Stimulated activated CD8-positive, alpha-beta memory T cell treated with anti-CD3 and anti-CD28 coated beads, Interleukin-4, amount 100 ng/mL, for 24 hours (primary cell): ENCODE measurements at places on chromosomes 7 and 10.

DNA sequence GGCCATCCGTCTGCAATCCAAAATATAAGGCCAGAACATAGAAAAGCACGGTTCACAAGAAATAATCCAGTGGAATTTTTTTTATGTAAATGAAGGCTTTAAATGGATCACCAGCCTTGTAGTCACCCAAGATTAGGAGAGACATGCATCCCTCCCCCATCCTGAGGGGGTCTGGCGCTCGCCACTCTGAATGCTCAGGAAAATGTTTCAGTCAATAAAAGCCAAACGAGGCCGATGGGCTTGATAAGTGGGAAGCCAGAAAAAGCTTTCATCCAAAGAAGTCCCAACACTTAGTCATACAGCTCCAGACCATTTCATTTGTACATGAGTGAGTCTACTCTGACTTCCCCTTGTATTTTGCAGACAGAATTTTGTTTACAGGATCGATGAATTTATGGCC lies 631.8 kb downstream of the GRID1 start:
- no peak for DNase-seq

- no peak for DNase-seq
Observed at GRCh38 chr7:47194516-47195057, 387.3 kb downstream of the TNS3 start.

DNA sequence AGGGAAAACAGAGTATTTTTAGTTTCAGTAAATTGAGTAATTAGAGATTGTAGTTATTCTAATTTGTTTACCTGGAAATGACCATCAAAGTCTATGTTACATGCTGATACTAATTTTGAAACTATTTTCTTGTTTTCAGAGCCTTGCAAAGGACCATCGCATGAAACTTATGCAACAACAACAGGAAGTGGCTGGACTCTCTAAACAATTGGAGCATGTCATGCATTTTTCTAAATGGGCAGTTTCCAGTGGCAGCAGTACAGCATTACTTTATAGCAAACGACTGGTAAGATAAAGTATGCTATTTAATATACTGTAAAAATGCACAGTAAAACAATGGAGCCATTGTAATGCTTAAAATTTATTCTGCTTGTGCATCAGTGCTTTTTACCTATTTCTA lies 78.5 kb downstream of the TRIM24 start:
- DNase-seq = no peak

DNA sequence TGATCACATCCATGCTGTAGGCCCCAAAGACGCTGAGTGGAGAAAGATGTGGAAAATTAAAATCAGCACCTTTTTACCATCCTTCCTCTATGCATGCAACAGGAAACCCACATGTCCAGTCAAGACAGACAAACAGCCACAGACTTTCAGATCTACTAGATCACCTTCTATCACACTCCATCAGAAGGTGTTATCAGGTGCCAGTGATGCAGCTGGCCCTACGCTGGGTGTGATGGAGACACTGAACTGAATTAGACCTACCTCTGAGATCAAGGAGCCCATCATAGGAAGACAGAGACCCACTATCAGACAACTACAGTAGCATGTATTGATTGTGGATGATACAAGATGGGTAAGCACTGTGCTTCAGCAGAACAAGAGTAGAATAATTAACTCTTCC lies 15.5 kb downstream of the CYP3A4 start:
- DNase-seq = no peak

DNA sequence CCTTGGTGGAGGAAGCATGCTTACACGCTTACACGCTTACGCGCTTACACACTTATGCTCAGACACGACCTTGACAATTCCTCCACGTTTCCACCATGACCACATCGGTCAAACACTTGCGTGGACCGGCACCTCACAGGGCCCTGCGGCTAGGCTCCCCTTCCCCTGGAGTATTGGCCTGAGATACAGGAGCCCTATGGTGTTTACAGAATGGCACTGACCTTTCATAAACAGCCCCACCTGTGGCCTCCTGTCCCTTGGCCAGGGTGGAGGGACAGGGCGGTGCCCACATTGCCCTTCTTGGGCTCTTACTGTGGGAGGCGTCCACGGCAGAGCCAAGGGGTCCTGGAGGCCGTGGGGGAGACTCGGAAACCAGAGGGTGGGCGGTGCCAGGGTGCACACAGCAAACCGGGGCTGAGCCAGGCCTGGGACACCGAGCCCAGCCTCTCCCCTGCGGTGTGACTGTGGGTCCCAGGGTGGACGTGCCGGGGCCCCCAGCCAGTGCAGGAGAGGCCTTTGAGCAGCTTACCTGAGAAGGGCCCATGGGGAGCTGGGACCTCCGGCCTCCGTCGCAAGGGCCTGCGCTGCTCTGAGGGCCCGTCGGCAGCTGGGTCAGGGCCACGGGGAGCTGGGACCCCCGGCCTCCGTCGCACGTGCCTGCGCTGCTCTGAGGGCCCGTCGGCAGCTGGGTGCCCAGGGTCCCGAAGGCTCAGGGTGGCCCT lies 44.2 kb upstream of the FOXL3 start:
- DNase-seq = no peak

DNA sequence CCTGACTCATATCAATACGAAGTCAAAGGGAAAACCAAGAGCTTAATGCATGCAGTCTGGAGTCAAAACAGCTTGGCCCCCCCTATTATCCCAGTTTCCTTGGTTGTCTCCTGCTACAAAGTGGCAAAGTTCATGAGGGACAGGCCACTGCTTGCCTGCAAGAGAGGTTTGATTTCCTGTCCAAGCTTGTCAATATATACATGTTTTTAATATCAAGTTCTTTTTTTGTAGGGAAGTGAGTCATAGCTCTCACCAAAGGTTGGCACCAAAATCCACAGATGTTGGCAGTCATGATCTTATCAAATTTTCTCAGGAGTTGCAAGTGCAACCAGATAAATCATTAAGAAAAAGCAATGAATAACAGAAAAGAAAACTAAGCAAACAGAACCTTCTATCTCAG lies 176.8 kb downstream of the COBL start:
- DNase-seq = no peak

DNA sequence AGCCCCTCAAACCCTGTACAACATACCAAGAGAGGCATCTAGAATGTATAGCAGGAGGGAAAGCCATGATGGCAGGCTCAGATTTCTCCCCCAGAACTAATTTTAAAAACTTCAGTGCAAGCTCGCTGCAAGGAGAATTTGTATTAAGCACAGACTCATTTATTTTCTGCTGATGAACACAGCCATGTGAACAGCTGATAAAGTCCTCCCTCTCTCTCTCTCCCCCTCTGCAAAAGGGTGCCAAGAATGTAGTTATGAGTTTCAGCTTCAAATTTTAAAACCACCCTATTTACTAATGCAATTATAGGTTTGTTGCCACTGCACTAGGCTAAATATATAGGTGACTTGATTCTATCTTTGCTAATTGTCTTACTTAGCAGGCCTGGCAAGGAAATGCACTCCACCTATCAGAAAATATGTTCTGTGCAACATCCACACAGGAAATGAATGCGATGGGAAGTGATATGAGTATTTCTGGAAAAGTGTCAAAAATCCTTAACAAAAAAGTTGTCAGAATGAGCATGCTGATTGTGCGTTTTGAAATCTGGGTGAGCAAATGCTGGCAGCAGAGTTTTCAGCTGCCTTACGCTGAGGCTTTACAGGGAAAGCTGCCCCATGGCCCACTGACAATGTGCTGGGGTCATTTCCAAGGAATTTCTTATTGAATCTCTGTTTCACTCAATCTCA lies 43.4 kb upstream of the GHITM start:
- DNase-seq = no peak

- no peak for DNase-seq
Observed at GRCh38 chr10:60041489-60042133, 135.3 kb upstream of the CCDC6 start.

DNA sequence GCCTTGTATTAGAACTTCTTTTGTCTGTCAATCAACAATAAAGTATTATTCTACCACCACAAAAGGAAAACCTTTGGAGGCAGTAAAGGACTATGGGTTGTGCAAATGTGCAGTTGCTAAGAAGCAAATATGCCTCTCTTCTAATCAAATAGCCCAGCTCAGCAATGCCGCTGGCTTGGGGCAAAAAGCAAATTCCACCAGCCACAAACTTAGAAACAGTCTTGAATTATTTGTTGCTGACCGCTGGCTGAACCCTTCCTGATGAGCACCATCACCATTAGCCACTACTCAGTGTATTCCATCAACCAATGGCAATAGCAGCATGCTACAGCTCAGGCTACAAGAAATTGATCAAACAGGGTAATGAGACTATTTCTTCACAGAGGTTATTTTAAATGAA lies 51.0 kb downstream of the SKAP2 start:
- DNase-seq = no peak

- no peak for DNase-seq
Observed at GRCh38 chr10:119383174-119383856, 159.2 kb downstream of the RGS10 start.

GRCh38 chr10:99775850-99776249 lies 6.6 kb upstream of the ABCC2 start:
- DNase-seq = no peak

- no peak for DNase-seq
Observed at GRCh38 chr10:132541129-132541528, 3.5 kb downstream of the INPP5A start.

- DNase-seq = no peak
Observed at GRCh38 chr10:137606-138005, 2.4 kb downstream of the ZMYND11 start.

DNA sequence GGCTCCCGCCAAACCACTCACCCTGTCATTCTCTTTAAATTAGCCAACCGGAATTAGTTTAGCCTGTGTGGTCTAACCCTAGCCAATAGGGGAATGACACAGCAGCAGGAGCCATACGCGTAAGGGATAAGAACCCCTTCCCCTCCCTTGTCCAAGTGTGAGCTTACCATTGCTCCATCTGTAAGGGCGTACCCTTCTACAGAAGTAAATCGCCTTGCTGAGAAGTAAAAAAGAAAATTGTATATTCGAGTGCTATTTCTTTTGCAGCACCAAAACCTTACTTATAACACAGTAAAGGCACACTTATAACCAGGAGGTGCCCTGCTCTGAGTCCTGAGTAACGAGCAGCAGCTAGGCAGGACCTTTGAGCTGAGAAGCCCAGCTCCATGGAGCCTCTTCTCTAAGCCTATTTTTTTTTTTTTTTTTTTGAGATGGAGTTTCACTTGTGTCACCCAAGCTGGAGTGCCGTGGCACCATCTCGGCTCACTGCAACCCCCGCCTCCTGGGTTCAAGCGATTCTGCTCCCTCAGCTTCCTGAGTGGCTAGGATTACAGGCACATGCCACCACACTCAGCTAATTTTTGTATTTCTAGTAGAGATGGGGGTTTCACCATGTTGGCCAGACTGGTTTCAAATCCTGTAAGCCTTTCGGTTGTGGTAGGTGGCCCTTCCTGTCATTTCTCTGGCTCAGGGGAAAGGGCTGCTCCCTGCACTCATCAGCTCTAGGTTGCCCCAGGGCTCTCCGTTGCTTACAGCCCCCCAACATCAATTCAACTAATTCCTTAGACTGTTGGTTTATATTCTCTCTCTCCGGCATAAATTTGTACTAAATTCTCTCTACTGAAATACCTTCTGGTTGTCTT lies 73.3 kb downstream of the NSUN6 start:
- no peak for DNase-seq

GRCh38 chr10:92844746-92845145 lies 3.6 kb upstream of the EXOC6 start:
- DNase-seq = no peak

- peak; percentile 24 for DNase-seq
Observed at GRCh38 chr10:43138757-43139241, 554 bp downstream of the CSGALNACT2 start.

DNA sequence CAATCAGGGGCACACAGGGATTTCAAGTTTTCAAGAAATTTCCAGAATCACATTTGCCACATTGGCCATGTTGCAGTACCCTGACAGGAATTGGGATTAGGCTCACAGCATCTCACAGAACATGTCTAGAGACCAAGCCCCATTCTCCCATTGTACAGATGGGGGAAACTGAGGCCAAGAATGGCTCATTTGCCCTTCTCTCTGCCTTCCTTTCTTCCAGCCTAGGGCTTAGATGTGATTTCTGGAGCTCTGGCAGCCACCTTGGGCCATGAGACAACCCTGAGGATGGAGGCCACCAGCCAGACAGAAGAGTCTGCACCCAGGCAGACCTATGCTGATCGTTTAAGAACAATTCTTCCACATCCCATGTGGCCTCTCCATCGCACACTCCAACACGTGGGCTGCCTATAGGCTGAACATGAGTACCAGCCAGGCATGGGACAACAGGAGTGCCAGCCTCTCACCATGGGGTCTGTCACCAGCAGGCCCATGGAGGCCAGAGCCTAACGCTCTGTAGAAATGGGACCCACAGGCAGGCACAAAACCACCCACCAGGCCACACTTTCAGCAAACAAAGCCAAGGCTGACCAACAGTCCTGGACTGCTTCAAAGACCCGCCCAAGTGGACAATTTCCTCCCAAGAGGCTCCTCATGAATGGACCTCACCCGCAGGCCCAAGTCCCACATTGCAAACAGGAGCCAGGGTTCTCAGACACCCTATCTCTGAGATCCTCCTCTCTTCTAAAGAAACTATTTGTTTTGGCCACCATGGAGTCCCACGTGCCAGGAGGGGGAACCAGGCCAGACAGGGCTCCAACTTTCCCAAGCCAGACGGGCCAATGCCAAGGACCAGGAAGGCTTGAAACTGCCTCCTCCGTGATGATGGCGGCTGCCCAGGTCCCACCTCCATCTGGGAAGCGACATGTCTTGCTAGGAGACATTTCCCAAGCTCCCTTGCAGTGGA lies 20.7 kb downstream of the PDGFA start:
- no peak for DNase-seq

DNA sequence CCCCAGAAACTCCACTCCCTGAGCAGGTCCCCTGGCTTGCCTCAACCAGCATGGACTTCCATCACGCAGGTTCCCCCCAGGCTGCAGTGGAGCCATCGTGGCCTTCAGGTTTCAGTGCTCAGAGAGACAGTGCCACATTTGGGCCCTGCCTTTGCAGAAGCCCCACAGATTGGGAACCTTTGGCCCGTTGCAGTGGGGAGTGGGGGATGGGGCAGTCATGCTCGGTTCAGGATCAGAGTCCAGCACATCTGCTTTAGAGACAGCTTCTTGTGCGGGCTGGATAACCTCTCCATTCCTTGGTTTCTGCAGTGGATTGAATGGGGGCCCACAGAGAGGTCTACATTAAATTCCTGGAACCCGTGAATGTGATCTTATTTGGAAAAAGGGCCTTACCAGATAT lies 183.9 kb downstream of the EBF3 start:
- DNase-seq = no peak

DNA sequence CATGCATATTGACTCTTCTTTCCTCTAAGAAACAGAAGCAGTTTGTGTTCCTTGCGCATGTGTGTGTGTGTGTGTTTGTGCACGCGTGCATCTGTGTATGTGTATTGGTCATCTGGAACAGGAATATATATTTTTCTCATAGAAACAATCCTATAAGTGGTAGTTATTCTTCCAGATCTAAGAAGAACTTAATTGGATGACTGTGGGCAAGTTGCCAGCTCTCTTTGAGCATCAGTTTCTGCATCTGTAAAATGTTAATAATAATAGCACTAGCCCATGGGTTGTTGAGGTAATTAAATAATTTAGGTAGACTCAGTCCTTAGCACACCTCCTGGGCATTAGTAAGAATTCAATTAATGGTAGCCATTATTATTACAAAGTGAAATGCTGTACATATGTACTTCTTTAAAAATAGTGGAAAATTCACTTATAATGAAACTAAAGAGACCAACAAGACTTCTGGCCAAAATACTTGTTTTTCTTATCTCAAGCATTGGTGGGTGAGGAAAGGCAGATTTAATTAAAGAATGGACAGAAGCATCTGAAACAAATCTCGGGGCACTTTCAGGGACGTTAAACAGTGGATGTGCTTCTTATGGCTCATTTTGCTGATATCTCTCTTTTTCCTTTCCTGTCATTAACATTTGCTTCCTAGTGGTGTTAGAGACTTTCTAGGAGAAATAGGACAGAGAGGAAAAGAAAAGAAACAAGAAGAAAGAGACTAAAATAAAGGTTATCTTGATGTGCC lies 124.9 kb upstream of the HABP2 start:
- DNase-seq = no peak
